ENCODE measurements at places on chromosomes 2 and 18.

GRCh38 chr2:138219961-138220360 is 255.7 kb downstream of the HNMT start:
- no peak for DNase-seq

GRCh38 chr2:19029655-19030054 is 328.8 kb downstream of the OSR1 start:
- no peak for DNase-seq

GRCh38 chr2:98463551-98463971 is 18.9 kb downstream of the INPP4A start:
- no peak for DNase-seq

DNA sequence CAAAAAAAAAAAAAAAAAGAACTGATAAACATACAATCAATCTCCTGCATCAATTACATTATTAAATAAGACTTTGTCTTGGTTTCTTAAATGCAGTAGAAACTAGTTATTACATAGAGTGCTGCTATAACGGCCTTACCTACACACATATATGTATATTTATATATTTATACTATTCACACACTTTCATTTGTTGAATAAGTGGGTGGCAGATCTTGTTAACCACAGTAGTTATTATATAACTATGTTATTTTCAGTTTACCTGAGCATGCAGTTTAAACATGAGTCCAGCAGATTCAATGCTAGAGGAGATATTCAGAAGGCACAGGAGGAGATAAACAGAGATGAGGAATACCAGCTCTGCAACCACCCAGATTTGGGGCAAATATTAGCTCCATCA is 81.5 kb upstream of the CD226 start:
- DNase-seq = no peak

DNA sequence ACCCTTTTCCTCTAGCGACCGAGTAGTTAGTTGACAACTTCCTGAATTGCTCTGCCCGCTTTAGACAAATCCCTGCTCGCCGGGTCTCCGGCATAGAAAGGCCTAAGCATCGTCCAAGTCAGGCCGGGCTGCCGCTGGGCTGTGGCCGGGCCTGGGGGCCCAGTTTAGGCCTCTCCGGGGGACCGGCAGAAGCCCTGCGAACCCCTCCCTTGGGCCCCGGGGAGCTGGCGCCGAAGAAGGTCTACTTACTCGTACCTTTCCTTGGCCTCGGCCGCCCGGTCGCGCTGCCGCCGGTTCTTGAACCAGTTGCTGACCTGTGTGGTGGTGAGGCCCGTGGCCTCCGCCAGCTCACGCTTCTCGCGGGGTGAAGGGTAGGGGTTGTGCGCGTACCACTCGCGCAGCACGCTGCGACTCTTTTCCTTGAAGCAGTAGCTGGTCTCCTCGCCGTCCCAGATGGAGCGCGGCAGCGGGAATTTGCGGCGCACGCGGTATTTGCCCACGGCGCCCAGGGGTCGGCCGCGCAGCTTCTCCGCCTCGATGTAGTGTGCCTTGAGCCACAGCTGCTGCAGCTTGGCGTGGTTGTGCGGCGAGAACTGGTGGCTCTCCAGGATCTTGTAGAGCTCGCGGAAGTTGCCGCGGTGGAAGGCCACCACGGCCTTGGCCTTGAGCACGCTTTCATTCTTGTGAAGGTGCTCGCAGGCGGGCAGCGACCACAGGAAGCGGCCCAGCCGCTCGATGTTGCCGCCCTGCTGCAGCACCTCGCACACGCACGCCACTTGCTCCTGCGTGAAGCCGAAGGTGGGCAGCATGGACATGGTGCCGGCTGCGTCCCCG is 739 bp downstream of the SIX2 start:
- DNase-seq = no peak

GRCh38 chr18:36582988-36583745 is 245.6 kb downstream of the TPGS2 start:
- DNase-seq = no peak

DNA sequence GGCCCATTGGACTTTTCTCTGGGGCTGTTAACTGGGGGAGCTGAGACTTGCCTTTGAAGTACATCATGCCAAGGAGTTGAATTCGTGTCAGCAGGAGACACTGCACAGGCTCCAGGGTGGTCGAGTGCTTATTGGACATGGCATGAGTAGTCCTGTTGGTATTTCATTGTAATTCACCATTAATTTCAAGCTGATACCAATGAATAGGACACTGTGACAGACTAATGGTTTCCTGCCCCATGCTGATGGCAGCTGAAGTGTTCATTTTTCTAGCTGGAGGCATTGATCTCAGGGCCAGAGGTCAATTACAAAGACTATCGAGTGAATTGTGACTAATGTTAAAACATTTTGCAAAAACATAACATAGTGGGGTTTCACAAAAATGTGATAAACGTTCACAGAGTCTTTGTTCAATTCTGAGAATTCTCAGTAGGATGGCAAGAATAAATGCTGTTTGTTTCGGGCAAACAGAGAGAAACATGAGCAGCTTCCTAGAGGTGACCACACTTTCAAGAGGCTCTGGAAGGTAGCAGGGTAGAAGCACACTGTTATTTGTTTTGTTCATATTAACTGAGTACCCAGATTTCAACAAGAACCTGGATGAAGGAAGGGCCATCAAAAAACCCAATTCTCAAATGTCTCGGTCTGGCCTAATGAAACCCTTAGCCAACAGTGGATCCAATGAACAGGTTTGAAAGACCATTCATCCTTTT is 90.6 kb upstream of the ARL4C start:
- DNase-seq = no peak

DNA sequence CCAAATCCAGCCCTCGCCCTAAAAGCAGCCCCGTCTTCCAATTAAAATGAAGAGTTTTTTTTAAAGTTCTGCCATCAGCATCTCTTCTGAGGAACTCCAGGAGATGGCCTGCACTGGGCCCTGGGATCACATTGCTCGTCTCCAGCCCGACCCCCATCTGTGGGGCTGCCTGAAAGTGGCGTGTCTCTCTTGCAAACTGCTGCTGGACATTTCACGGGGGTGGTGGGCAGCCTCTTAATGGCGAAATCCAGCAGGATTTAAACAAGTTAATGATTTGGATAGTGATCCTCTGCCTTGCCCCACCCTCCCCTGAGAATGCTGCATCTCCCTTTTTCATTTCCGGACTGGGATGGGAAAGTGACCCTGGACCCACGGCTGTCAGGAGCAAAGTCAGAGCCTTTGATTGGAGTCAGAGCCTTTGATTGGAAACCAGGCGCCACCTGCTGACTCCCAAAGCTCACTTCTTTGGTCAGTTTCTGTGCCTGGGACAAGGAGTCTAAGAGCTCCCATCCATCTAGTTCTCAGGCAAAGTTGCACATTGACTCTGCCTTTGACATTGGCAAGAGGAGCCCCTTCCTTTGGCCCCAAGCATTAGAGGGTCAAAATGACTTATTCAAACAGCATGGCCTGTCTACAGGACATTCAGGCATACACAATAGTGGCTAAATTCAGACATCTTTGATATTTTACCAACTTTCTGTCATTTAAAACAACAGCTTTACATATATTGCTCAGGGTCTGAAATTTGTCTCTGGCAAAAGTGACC is 155.2 kb downstream of the SH3BP4 start:
- DNase-seq = peak; percentile 43

DNA sequence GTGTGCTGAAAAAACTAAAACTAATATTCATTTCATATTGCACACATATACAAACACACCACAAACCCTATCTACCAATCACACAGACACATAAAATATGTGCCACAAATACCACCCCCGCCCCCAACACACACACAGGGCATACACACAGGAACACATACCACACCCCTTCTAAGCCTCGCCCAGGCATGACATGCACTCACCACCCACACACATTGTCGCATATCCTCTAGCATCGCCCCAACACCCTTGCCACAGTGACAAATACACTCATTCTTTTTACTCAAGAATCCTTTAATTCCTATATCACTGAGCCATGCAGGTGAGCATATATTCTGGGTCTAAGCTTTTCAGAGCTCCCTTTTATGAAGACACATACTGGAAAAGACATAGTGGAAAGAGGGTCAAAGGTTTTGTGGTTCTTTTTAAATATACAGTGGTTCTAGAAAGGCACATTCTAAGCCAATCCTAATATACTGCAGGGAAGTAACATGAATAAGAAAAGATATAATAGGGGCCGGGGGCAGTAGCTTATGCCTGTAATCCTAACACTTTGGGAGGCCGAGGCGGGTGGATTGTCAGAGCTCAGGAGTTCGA is 24.5 kb upstream of the LCLAT1 start:
- no peak for DNase-seq

DNA sequence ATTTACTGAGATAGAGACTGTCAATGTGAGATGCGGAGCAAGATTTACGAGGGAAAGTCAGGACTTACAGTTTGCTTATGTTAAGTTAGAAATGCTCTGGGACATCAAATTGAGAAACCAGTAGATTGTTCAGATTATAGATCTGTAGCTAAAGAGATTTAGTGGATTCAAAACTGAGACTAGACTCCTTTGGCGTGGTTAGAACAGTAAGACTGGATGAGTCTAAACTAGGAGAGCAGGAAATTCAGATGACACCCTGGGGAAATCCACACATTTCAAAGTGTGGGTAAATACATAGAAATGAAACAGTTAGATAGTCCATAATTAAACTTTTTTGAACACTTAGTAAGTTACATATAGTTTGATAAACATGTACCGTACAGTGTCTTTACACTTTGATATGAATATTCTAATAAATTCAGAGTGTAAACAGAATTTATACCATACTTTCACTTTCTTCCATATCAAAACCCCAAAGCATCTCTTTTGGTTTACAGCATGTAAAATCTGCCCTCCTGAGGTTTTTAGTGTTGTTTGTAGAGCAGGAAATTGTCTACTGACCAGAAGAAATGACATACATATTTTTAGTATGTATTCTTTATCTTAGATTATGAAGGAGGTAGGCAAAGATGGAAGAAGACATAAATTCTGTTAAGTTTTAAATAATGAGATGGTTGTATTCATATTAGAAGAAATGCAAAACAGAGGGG is 231.5 kb downstream of the NYAP2 start:
- no peak for DNase-seq
